ENCODE measurements at places on chromosomes 13 and 19.

GRCh38 chr19:42253245-42254088 is 1.5 kb downstream of the ERF start:
- peak overlapping the region; percentile 73 for H3K27ac ChIP-seq
- peak; percentile 77 for DNase-seq
- H3K27me3 ChIP-seq, result no peaks in the 10 kb centered on the region
- peak overlapping the region; percentile 85 for H3K4me3 ChIP-seq
- H3K36me3 ChIP-seq, result peaks cover 43% of the 10 kb centered on the region

GRCh38 chr13:114145256-114145655 is 12.8 kb upstream of the RASA3 start:
- H3K27ac ChIP-seq, result no peak overlapping the region
- H3K27me3 ChIP-seq, result no peaks in the 10 kb centered on the region
- H3K4me3 ChIP-seq, result no peak overlapping the region
- no peaks in the 10 kb centered on the region for H3K4me1 ChIP-seq
- DNase-seq, result no peak

- H3K27ac ChIP-seq, result no peak overlapping the region
- no peaks in the 10 kb centered on the region for H3K27me3 ChIP-seq
- no peak overlapping the region for H3K4me3 ChIP-seq
- H3K4me1 ChIP-seq, result no peaks in the 10 kb centered on the region
Measured at GRCh38 chr13:73141292-73141771, 82.5 kb downstream of the KLF5 start.

- no peaks in the 10 kb centered on the region for H3K36me3 ChIP-seq
- no peak overlapping the region for H3K4me3 ChIP-seq
- no peaks in the 10 kb centered on the region for H3K4me1 ChIP-seq
- no peak overlapping the region for H3K27ac ChIP-seq
- no peaks in the 10 kb centered on the region for H3K27me3 ChIP-seq
Measured at GRCh38 chr13:90806892-90807291, 540.6 kb upstream of the MIR17HG start.

DNA sequence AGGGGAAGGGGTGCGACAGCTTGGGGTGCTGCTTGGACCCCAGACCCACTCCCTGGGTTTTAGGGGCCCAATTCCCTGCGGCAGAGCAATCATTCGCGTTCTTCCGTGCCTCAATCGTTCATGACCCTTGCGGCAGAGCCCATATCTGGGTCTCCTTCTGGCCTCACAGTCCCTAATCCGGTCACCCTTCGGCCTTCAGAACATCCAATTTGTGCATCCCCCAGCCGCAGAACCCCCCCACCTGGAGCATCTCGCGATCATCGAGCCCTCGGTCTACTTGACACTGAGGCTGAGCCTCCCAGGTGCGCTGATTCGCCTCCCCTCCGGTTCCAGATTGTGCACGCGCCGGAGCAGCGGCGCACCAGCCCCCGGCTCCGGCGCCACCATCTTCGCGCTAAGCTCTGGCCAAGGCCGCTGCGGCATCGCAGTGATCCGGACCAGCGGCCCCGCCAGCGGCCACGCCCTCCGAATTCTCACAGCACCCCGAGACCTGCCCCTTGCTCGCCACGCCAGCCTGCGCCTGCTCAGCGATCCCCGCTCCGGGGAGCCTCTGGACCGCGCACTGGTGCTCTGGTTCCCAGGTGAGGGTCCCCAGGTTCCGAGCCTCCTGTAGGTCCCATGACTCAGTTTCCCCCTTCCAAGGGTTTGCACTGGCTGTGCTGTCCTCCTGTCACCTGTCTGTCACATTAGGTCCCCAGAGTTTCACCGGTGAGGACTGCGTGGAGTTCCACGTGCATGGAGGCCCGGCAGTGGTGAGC is 501 bp downstream of the GTPBP3 start:
- H3K27me3 ChIP-seq, result no peaks in the 10 kb centered on the region
- H3K4me3 ChIP-seq, result peak overlapping the region; percentile 54
- peaks cover 11% of the 10 kb centered on the region for H3K36me3 ChIP-seq
- H3K27ac ChIP-seq, result no peak overlapping the region

GRCh38 chr13:104577071-104577815 is 1511.0 kb upstream of the SLC10A2 start:
- DNase-seq, result no peak
- H3K36me3 ChIP-seq, result no peaks in the 10 kb centered on the region
- no peaks in the 10 kb centered on the region for H3K27me3 ChIP-seq
- no peak overlapping the region for H3K27ac ChIP-seq
- H3K4me3 ChIP-seq, result no peak overlapping the region
- no peaks in the 10 kb centered on the region for H3K4me1 ChIP-seq

- H3K4me3 ChIP-seq, result no peak overlapping the region
- H3K4me1 ChIP-seq, result peaks cover 7% of the 10 kb centered on the region
- H3K27ac ChIP-seq, result no peak overlapping the region
- no peak for DNase-seq
- no peaks in the 10 kb centered on the region for H3K27me3 ChIP-seq
Measured at GRCh38 chr19:58498316-58499020, 13.3 kb downstream of the SLC27A5 start.

- no peak overlapping the region for H3K27ac ChIP-seq
- no peak overlapping the region for H3K4me3 ChIP-seq
- no peaks in the 10 kb centered on the region for H3K36me3 ChIP-seq
Measured at GRCh38 chr19:2255112-2255845, 938 bp downstream of the JSRP1 start.

Data from SJSA1 (cell line).